ENCODE measurements at places on chromosomes 1 and 21. TPM values are rescaled to one million over a fixed set of nuclear protein-coding genes. Genes with fewer than 3 reads are reported as not detected.

The CFHR5 gene
- not detected for polyA plus RNA-seq

The RSPH1 gene
- polyA plus RNA-seq, result 1.4 TPM

DNA sequence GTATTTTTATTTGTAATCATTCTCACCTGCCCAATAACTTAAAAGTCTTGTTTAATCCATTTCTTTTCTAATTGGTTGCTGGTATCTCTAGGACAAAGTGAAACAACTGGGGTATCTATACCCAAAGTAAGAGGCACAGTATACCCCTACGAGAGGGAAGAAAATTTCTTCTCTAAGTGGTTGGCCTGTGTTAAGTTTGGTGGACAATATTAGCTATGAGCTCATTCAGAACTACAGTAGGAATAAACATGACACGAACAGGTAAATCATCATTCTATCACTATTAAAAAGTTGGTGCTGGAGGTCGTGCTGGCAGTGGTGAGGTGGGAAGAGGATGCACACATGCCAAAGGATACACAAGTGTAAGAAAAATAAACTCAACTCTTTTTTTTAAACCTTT is 99.6 kb downstream of the ZNF644 start:
- no peaks in the 10 kb centered on the region for H3K36me3 ChIP-seq
- H3K4me3 ChIP-seq, result no peak overlapping the region
- peaks cover 66% of the 10 kb centered on the region for H3K4me1 ChIP-seq
- H3K27me3 ChIP-seq, result no peaks in the 10 kb centered on the region

The FCRL6 gene
- polyA plus RNA-seq, result not detected

GRCh38 chr1:214143006-214143992 is 137.7 kb upstream of the SMYD2 start:
- no peaks in the 10 kb centered on the region for H3K27me3 ChIP-seq
- DNase-seq, result peak; percentile 46
- peaks cover 9% of the 10 kb centered on the region for H3K4me1 ChIP-seq
- H3K4me3 ChIP-seq, result no peak overlapping the region
- H3K27ac ChIP-seq, result no peak overlapping the region

DNA sequence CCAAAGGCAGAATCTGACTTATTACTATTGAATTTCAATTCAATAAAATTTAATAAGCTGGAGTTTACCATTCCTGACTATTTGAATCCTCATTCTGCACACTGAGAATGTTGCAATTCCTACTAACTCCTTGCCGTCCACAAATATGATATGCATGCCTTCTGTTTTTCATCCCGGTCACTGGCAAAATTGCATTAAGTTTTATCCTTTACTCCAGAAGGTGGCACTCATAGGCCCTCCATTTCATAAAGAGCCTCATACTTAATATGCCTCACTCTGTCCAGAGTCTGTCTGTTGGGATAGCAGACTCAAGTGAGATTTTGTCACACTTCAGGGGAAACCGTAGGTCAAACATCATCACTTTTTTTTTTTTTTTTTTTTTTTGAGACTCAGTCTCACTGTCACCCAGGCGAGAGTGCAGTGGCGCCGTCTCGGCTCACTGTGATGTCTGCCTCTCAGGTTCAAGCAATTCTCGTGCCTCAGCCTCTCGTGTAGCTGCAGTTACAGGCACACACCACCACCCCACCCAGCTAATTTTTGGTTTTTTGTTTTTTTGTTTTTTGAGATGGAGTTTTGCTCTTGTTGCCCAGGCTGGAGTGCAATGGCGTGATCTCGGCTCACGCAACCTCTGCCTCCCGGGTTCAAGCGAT is 27.3 kb downstream of the F11R start:
- no peaks in the 10 kb centered on the region for H3K27me3 ChIP-seq
- peaks cover 8% of the 10 kb centered on the region for H3K4me1 ChIP-seq
- peaks cover 13% of the 10 kb centered on the region for H3K36me3 ChIP-seq
- no peak for DNase-seq
- H3K4me3 ChIP-seq, result no peak overlapping the region
- H3K27ac ChIP-seq, result no peak overlapping the region

The DIO1 gene
- not detected for polyA plus RNA-seq

- no peaks in the 10 kb centered on the region for H3K4me1 ChIP-seq
- H3K27ac ChIP-seq, result no peak overlapping the region
- DNase-seq, result no peak
- no peaks in the 10 kb centered on the region for H3K27me3 ChIP-seq
These were observed 162.5 kb upstream of the JUN start for GRCh38 chr1:58946390-58946789.

- H3K27me3 ChIP-seq, result no peaks in the 10 kb centered on the region
- no peak overlapping the region for H3K4me3 ChIP-seq
- DNase-seq, result no peak
- H3K36me3 ChIP-seq, result no peaks in the 10 kb centered on the region
These were observed 345.1 kb upstream of the USP24 start for GRCh38 chr1:55560266-55560665.

GRCh38 chr21:37338671-37339551 is 27.7 kb upstream of the DYRK1A start:
- no peak overlapping the region for H3K27ac ChIP-seq
- DNase-seq, result no peak
- H3K4me3 ChIP-seq, result no peak overlapping the region
- no peaks in the 10 kb centered on the region for H3K36me3 ChIP-seq

DNA sequence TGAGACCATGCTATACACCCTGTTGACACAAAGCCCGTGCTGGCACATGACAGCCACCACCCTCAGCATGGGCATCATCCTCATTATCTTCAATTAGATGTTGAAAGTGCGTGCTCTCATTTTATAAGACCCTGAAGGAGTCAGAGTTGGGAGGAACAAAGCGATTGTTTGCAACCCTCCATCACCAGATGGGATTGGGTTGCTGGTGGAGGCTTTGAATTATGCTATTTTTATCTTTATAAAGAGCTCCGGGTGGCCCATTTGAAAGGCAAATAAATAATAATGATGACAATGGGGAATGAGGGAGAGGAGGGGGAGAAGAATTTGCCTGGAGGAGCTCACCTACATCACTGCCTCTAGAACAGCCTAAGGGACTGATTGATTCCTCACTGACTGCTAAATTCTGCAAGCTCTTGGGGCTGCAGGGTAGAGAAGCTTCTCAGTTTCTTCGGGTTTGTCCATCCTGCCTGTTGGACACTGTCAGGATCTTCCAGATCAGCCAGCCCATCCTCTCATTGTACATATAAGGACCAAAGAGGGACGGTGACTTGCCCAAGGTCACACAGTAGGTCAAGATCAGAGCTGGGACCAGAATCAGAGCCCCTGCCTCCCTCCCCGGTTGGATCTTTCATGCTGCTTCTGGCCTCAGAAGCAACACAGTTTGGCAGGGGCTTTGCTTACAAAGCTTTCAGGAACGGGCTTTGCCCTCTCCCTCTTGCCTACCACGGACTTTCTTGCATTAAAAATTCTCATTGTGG is 130.9 kb upstream of the ZBTB40 start:
- no peak overlapping the region for H3K4me3 ChIP-seq
- H3K27me3 ChIP-seq, result peaks cover 6% of the 10 kb centered on the region
- H3K27ac ChIP-seq, result peak overlapping the region; percentile 64
- peaks cover 56% of the 10 kb centered on the region for H3K4me1 ChIP-seq

The MARCKSL1 gene
- 576 TPM for polyA plus RNA-seq

DNA sequence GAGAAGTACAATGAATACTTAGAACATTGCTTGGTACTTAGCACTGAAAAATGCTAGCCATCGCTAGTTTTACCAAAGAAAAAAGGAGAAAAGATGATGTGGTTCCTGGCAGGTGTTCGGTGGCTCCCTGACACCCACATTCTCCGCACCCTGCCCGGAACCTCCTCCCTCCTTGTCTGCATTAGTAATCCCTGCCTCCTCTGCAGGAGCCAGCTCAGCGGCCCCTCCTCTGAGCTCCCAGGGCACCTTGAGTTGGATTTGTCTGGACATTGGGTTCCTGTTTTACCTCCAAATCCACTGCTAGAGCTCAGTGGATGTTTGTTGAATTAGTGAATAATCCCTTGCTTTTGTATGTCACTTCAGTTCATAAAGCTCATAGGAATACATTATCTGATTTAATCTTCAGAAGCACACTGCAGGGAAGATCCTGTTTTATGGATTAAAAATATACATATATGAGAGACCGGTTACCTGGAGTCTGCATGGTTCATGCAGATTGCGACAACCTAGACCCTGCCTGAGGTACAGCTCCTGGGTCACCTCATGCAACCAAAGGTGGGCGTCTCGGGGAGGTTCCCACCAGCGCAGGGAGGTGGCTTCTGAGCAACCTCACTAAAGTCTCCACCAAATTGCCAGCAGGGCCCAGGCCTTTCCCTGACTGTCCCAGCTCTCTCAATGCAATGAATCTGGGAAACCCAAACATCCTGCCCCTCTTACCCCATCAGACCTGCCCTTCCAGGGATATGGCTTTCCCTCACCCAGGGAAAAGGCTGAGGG is 24.2 kb downstream of the PCAT6 start:
- no peaks in the 10 kb centered on the region for H3K36me3 ChIP-seq
- peaks cover 4% of the 10 kb centered on the region for H3K4me1 ChIP-seq
- no peaks in the 10 kb centered on the region for H3K27me3 ChIP-seq
- no peak overlapping the region for H3K27ac ChIP-seq

DNA sequence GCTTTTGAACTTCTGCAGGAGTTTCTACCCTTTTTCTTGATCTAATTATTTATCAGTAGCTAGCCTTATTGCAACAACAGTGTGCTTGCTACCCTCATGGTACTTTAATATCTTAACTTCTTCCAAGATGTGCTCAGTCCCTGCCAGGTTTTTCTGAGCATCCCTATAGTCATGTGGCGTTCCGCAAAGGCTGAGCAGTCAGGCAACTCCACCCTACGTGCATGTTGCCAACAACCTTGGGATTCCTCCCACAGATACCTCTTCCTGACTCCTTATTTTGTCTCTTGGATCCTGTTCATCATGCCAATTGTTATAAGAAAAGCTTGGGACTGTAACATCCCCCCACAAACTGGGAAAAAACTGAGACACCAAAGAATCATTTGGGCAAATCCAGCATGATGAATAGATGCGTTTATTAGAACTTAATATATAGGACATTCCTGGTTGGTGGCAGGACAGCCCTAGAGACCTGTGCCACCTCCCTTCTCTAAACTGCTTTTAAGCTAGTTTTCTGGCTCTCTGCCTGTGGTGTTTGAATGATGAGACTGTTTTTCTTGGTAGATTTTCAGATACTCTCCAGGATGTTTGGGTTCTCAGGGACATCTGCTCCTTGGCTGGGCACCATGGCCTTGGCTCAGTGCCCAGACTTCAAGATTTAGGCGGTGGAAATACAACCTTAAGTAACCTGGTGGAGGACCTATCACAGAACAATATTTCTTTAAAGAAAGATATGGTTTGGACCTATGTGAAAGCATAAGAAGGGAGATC is 27.1 kb upstream of the KCTD3 start:
- DNase-seq, result no peak
- H3K4me3 ChIP-seq, result no peak overlapping the region
- H3K36me3 ChIP-seq, result no peaks in the 10 kb centered on the region
- H3K27ac ChIP-seq, result no peak overlapping the region
- H3K27me3 ChIP-seq, result no peaks in the 10 kb centered on the region

GRCh38 chr1:8015036-8015808 is 10.9 kb downstream of the ERRFI1 start:
- no peak overlapping the region for H3K4me3 ChIP-seq
- H3K36me3 ChIP-seq, result peaks cover 29% of the 10 kb centered on the region
- no peaks in the 10 kb centered on the region for H3K27me3 ChIP-seq
- peaks cover 51% of the 10 kb centered on the region for H3K4me1 ChIP-seq
- H3K27ac ChIP-seq, result 0 out of 2 replicates have a peak overlapping the region, but pooled peaks have one; percentile 22

DNA sequence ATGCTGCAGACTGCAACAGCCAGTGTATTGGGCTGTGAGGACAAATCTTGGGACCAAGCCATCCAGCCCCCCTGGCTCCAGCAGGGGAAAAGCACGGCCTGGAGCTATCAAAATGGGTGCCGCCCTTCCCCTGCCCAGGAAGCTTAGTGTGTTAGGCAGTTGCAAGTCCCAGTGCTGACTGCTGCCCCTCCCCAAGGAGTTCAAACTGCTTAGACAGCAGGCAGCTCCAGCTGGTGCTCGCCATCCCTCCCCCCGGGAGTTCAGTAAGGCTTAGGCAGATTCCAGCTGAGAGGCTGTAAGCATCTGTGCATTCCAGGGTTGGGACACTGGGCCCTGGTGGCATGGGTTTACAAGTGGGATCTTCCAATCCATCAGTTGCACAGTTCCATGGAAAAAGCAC is 579.6 kb upstream of the NR5A2 start:
- no peaks in the 10 kb centered on the region for H3K27me3 ChIP-seq
- no peaks in the 10 kb centered on the region for H3K36me3 ChIP-seq
- no peak for DNase-seq
- no peaks in the 10 kb centered on the region for H3K4me1 ChIP-seq
- H3K4me3 ChIP-seq, result no peak overlapping the region

DNA sequence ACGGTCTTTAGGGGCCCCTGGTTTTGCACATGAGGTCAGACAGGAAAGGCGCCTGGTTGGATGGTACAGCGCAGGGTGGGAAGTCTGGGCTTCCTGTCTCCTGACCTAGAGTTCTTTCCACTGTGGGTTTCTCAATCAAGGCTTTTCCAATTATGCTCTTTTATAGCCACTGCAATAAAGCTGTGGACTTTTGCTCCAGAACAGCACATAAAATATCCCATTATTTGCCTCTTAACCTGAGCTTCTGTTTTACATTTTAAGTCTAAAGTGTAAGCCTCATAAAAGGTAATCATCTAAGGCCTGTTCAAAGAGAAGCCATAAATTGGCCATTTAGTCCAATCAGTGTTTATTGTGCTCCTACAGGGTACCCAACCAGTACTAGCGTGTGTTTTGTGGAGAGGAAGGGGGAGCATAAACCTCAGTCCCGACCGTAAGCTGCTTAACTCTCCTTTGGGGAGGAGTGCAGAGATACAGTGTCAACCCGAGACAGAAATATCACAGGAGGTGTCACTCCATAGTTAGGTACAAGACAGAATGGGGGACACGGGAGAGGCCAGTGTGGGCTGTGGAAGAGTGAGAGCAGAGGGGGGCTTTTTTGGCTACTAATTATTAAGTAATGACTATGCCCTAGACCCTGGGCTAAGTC is 270.0 kb downstream of the TRABD2B start:
- peaks cover 13% of the 10 kb centered on the region for H3K4me1 ChIP-seq
- H3K36me3 ChIP-seq, result no peaks in the 10 kb centered on the region
- peaks cover 33% of the 10 kb centered on the region for H3K27me3 ChIP-seq

- no peaks in the 10 kb centered on the region for H3K27me3 ChIP-seq
- H3K27ac ChIP-seq, result no peak overlapping the region
- no peaks in the 10 kb centered on the region for H3K36me3 ChIP-seq
These were observed 13.8 kb upstream of the CAMTA1 start for GRCh38 chr1:6771441-6771769.

DNA sequence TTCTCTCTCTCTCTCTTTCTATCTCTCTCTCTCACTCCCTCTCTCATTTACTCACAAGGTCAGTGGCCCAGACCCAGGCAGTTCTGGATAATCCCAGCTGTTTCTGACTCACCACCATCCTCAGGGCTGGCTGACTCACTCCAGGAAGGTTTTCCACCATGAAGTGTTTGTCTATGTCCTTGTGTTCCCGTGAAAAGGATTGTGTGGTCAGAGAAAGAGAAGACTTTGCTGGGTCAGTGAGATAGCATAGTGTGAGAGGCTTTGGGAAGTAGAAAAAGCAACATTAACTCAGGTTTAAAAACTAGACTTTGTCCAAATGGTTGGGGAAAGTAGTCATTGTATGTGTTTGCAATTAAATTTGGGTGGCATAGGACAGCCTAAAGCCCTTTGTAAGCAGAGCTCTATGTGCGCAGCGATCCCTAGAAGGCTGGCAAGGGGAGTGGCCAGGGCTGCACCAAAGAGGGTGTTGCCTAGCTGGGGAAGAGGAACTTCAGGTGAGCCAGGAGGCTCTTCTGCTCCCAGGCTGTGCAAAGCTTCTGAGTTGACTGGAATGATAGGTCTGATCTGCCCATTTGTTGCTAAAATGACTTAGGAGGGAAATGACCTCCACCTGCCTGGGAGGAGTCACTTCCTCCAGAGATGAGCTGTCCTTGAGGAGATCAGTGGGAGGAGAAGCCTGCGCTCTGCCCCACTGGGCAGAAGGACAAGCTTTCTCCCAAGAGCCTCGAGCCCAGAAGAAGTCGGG is 4.9 kb upstream of the CAPN2 start:
- no peaks in the 10 kb centered on the region for H3K4me1 ChIP-seq
- no peaks in the 10 kb centered on the region for H3K36me3 ChIP-seq
- DNase-seq, result peak; percentile 35
- H3K27me3 ChIP-seq, result peaks cover 14% of the 10 kb centered on the region
- no peak overlapping the region for H3K4me3 ChIP-seq

Measured in GM23338 (cell line).